ENCODE measurements at places on chromosomes 3 and 15.

DNA sequence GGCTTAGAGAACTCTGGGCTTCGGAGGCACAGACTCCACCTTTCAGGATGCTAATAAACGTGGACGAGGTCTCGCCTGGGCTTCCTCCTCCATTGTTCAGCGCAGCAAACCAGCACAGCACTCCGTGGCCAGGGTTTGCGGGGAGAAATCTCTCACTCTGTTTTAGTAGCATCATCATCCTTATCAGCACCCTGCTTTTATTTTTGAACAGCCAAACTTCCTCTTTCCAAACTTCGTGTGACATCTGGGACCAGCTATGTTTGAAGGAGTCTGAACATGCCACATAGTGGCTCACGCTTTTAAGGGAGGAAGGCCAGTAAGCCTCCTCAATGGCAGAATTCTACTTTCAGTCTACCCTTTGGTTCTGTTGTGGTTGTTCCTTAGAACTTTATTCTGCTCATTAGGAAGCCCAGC is 149.0 kb downstream of the PGPEP1L start:
- no peak for DNase-seq

DNA sequence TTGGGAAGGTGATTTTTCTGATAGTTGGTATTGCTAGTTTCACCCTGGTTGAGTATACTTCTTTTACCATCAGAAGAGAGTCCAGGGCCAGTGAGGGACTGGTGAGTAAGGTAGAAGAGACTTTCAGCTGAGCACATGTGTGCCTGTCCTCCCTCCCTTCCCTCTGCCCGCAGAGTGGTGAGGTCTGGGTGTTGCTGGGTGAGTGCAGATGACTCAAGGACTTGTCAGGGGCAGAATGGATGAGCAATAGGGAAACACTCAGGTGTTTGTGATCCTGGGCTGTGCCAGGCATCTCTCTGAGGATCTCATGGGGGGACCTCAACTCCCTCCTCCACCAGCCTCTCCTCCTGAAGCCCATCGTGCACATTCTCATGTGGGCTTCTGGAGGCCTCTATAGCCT is 76.0 kb upstream of the GSK3B start:
- DNase-seq: peak; percentile 95

GRCh38 chr15:66231394-66232266 is 21.9 kb downstream of the MEGF11 start:
- peak; percentile 61 for DNase-seq

DNA sequence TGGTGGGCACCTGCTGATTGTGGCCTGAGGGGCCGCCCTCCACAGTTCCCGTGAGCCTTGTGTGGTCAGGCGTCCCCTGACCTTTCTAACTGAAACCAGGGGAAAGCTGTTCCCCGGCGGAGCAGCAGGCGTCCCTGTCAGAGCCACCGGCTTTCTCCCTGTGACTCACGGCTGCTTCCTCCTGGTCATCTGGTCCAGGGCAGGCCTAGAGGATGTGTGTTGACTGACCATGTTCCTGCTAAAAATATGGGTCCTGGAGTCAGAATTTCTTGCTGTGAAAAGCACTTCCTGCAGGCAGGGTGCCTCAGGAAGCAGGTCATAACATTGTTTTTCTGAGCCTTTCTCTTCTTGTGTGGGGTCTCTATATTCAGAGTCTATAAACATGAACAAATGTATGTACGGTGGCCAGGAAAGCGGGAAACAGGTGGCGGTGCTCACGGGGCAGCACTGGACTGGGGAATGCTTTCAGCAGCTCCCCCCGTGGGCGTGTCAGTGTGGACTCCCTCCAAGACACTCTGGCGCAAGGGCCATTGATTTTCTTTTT is 38.4 kb upstream of the CGNL1 start:
- DNase-seq: peak; percentile 85

DNA sequence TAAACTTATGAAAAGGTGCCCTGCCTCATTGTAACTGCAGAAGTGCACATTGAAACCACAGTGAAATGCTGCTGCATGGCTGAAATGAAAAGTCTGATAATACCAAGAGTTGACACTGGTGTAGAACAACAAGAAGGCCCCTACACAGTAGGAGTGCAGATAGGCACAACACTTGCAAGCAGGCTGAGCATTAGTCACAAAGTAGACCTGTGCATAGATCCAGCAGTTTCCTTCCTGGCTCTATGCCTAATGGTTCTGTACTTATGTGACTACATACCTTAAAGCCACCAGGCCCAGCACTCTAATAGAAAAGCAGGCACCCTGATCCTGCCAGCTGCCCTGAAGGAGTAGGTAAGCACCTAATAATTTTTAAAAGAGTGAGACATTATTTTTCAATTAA is 41.8 kb downstream of the PRR23E start:
- DNase-seq: no peak

DNA sequence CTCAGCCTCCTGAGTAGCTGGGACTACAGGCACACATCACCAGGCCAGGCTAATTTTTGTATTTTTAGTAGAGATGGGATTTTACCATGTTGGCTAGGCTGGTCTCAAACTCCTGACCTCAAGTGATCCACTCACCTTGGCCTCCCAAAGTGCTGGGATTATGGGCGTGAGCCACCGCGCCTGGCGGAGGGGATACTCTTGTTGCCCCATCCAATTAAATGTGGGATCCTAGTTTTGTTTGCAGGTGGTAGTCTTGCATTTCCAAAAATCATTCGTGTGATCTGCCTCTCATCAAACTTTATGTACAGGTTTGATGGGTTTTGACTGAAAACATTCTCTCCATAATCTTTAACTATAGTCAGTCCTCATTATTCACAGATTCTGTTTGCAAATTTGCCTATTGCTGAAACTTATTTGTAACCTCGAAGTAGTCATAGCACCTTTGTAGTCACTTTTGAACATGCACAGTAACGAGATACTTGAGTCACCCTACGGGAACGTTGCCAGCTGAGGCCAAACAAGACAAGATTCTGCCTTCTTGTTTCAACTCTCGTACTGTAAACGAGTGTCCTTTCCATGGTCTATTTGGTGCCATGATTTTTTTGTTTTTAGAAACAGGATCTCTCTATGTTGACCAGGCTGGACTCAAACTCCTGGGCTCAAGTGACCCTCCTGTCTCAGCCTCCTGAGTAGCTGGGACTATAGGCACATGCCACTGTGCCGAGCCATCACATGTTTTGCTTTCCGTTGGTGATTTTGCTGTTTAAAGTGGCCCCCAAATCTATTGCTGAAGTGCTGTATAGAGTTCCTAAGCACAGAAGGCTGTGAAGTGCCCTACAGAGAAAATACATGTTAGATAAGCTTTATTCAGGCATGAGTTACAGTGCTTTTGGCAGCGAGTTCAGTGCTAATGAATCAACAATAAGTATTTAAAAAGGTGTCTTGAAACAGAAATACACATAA is 8.1 kb upstream of the MAPK6 start:
- DNase-seq: peak; percentile 95

- DNase-seq: no peak
Observed at GRCh38 chr15:65884511-65884910, 15.2 kb downstream of the RAB11A start.

GRCh38 chr3:105688821-105689220 is 180.0 kb downstream of the CBLB start:
- DNase-seq: no peak

GRCh38 chr3:23501201-23501802 is 298.2 kb downstream of the UBE2E2 start:
- peak; percentile 3 for DNase-seq

GRCh38 chr3:94619643-94620042 is 556.8 kb downstream of the NSUN3 start:
- no peak for DNase-seq

- DNase-seq: peak; percentile 89
Observed at GRCh38 chr3:62601238-62602070, 228.1 kb upstream of the FEZF2 start.

GRCh38 chr15:72599855-72600464 is 54.5 kb upstream of the GOLGA6B start:
- DNase-seq: peak; percentile 65

GRCh38 chr15:59531066-59531675 is 80.4 kb upstream of the GCNT3 start:
- DNase-seq: no peak

DNA sequence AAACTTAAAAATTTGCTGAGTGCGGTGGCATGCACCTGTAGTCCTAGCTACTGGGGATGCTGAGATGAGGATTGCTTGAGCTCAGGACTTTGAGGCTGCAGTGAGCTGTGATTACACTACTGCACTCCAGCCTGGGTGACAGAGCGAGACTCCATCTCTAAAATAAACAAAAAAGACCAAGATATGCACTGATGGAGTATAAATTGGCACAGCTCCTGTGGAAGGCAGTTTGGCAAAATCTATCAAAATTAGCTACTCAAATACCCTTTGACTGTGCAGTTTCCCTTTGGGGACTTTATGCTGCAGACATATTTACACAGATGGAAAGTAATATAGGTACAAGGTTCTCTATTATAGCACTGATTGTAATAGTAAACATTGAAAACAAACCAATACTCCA is 18.1 kb upstream of the U2SURP start:
- no peak for DNase-seq

DNA sequence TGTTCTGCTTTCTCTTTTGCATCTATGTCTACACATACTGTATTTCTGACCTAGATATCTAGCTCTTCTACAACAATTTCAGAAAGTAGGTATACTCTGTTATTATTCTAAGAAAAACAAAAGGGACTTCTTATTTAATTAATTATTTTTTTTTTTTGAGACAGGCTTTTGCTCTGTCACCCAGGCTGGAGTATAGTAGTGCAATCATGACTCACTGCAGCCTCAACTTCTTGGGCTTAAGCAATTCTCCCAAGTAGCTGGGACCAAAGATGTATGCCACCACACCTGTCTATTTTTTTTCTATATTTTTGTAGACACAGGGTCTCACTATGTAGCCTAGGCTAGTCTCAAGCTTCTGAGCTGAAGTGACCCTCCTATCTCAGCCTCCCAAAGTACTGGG is 130.6 kb downstream of the MBNL1 start:
- peak; percentile 82 for DNase-seq

All from GM23248 (cell line).